ENCODE measurements at places on chromosomes 6 and 20.
A peak's percentile ranks its signal among the peaks of the same experiment; 100 is the strongest.

DNA sequence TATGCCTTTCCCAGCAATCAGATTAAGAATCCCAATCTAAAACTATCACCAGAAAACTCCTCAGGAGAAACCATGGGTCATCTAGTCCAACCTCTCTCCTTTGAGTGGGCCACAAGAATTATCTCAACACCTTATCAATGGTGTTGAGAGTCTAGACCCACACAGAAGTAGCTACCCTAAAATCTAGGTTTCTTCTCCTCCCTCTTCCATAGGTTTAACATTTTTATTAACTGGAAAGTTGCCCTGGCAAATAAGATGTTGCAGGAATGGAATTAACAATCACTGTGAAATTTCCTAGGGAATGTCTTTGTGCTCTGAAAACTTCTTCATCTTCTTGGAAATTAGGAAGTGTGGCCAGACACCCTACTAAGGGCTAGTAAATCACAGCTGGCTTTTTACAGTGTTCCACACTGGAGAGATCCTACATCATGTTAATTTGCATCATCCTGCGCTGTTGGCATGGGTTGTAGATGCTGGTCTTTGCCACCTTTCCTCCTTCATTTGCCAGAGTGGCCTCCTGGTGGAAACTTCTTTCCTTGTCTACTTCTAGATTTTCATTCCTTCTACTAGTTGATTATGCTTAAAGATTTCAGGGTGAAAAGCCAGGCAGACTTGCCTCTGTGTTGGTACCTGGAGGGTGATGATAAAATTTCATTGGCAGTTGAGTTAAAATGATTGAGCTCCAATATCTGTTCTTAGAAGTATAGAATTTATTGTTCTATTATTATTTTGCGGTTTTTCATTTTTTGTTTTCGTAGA, 2.7 kb downstream of the TNFAIP3 start:
- DNase-seq, result no peak

GRCh38 chr6:5468586-5468985, 207.3 kb downstream of the FARS2 start:
- DNase-seq, result no peak

DNA sequence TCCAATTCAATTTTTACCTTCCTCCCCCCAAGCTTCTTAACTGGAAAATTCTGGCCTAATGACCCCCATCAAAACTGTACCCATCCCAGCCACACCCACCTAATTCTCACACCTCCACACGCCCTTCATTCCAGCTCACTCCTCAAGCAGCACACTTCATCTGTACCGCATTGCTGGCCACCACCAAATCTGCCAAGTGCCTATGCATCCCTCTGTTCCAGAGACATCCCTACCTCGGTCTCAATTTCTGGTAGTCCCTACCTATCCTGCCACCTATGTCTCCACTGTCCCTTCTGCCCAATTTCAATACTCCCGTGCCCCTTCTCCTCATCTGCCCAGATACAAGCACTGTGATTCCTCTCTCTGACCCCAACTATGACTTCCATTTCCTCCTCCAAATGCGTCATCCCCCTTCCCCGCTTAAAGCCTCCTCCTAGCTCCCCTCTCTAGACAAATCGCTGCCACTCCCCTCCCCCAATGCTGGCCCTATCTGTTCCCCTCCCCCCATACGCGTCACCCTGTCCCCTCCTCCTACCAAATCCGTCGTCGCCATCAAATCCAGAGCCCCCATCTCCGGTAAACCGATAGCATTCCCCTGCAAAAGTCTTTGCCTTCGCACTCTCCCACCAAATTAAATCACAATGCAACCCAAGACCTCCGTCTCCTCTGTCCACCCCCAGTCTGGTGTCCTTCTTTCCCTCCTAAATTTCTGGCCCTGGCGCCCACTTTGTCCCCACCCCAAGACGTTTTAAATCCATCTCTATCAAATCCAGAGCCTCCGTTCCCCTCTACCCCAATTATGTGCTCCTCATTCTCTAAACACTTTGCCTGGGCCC, 1.2 kb downstream of the MTCH1 start:
- peak; percentile 64 for DNase-seq

DNA sequence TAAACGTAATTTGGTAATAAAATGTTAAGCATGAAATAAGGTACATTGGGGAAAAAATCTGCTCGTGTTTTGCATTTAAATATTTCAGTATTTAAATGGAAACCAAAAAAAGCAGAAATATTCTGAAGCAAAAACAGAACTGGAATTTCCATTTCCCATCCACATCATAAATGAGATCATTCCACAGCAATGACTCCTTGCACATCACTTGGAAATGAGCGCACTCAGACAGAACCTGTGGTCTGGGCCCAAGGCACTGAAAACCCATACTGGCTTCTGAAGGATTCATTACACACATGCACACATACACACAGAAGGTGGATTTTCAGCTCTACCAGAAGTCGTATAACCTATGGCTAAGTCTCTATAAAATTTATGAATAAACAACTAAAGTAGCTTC, 174.8 kb downstream of the IBTK start:
- DNase-seq, result peak; percentile 68

- no peak for DNase-seq
These were observed 45.0 kb downstream of the EFCAB8 start for GRCh38 chr20:32903666-32904175.

- DNase-seq, result peak; percentile 51
These were observed 17.7 kb upstream of the CCDC167 start for GRCh38 chr6:37517411-37517812.

- peak; percentile 78 for DNase-seq
These were observed 600 bp downstream of the SEC63 start for GRCh38 chr6:107957308-107957908.

DNA sequence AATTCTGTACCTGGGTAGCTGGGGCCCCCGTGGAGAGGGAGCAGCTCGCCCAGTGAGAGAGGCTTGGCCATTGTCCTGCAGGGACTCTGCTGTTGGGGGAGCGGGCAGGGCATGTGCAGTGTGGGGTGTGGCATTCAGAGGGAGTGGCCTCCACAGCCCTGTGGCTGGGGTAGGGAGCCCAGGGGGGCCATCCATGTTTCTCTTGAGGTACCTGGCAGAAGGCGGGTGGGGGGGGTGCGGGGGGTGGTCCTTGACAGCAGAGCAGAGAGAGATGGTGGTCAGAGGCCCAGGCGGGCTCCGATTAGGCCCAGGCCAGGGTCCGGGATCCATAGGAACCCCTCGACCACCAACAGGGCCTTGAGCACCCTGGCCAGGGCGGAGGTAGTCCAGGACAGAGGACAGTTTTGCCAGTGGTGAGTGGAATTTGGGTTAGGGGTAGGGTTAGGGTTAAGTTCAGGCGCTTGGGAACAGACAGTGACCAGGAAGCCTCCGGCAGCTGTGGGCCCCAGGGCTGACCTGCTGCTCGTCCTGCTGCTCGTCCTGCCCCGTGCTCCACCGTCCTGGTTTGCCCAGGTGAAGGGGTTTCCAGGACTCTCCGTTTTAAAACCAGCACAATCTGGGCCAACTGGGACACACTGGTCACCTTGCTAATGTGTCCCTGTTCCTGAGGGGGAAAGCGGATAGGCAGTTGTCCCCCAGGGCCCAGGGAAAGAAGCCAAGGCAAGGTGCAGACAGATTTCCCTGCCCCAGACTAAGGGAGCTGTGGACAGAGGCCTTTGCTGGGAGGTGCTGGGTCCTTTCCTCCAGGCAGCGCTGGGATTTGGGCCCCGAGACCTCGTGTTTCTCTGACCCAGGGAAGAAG, 24.8 kb upstream of the MYT1 start:
- no peak for DNase-seq

GRCh38 chr6:21078497-21078896, 515.1 kb upstream of the SOX4 start:
- DNase-seq, result no peak

GRCh38 chr6:16421462-16421960, 183.1 kb downstream of the GMPR start:
- no peak for DNase-seq

GRCh38 chr6:108627692-108628550, 67.2 kb downstream of the FOXO3 start:
- peak; percentile 78 for DNase-seq

DNA sequence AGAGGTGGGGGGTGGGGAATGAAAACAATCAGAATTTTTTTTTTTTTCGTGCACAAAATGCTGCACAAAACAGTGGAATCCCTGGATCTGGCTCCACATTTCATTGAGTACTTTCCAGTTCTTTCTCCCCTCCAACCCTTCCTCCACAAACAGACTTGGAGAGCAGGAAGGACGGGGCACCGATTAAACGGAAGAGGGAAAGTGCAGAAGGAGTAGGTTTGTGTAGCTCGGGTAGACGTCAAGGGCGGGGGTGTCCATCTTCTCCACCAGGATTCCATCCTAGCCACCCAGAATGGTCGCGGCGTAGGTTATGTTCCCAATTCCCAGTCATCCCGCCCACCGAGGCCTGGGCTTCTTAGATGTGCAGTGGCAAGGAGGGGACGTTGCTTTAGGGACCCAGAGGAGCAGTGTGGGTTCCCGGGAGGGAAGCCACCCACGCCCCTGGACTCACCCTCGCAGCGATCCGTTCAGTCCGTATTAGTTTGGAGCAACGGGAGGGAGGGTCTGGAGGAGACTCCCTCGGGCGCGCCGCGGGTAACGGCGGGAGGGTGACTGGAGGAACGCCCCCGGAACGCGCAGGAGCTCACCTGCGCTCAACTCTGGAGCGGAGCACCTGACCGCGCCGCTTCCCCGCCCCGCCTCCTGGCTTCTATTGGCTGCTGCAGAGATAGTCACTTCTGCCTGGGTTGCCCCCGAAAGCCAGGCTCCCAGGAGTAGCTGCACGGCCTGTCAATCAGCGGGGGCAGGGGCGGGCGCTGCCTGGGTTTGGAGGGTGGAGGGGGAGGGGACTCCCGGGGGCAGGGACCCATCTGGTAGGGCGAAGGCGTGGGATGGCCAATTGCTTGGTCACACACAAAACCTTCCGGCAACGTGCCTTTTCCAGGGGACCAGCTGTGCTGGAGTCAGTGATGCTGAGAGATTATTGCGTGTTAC, at the start of gene ENPP5:
TSS of gene ENPP5 (minus strand) at position 624 of the 933 bp plus-strand sequence. CDS start 2,718 bp downstream, outside the sequence.
- DNase-seq, result peak; percentile 99

DNA sequence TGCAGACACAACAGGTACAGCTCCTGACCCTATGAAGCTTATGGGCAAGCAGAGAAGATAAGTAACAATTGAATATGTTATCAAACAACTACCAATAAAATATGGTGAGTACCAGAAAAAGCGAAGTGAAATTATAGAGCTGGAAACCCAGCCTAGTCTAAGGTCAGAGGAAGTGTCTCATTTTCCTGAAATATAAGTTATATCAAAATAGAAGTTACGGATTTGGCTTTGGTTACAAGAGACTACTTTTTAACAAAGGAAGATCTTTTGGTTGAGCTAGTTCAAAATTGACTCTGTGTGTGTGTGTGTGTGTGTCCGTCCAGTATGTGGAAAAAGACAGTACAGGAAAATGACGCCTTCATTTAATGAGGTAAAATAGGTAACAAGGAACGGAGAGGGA, 8.9 kb downstream of the STX11 start:
- DNase-seq, result no peak

- no peak for DNase-seq
These were observed 189.7 kb upstream of the PMEPA1 start for GRCh38 chr20:57899554-57899953.

DNA sequence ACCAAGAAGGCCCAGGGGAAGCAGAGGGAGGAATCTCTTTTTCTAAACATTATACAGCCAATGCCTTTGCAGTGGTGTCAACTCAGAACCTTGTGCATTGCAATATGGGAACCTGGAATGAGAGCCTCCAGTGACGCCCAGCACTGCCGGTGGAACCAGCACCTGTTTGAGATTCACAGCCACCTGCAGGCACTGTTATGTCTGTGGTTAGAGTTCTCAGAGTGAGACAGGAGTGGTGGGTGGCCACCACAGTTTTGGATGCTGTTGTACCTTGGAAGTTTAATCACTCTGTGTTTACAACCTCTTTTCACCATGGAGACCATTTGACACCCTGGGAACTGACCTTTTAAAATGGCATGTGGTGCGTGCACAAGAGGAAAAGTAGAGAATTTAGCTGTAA, 185.3 kb upstream of the KCNG1 start:
- no peak for DNase-seq

DNA sequence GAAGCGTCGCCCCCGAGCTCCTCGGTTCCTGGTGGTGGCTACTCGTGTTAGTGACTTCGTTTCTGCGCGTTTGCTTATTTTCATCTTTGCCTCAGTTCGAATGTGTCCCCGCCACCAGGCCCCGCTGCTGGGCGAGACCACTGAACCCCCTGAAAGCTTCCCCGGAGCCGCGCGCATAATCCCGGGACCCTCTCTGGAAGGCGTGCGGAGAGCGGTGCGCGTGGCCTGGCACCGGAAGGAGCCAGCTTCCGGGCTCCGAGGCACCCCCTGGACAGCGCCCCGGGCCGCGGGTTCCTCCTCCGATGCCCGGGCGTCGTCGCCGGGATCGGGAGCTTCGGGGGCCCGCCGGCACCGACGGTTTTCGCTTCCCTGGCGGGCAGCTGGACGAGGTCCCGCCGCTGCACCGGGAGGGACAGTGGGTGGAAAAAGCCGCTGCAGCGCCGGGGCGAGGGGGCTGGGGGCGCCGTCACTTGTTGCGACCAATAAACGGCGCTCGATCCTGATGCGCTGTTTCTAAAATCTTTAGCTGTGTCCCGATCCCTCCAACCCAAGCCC, 643 bp upstream of the SLC35D3 start:
- peak; percentile 83 for DNase-seq

- DNase-seq, result no peak
These were observed 51.7 kb upstream of the TBX18 start for GRCh38 chr6:84815896-84816735.

DNA sequence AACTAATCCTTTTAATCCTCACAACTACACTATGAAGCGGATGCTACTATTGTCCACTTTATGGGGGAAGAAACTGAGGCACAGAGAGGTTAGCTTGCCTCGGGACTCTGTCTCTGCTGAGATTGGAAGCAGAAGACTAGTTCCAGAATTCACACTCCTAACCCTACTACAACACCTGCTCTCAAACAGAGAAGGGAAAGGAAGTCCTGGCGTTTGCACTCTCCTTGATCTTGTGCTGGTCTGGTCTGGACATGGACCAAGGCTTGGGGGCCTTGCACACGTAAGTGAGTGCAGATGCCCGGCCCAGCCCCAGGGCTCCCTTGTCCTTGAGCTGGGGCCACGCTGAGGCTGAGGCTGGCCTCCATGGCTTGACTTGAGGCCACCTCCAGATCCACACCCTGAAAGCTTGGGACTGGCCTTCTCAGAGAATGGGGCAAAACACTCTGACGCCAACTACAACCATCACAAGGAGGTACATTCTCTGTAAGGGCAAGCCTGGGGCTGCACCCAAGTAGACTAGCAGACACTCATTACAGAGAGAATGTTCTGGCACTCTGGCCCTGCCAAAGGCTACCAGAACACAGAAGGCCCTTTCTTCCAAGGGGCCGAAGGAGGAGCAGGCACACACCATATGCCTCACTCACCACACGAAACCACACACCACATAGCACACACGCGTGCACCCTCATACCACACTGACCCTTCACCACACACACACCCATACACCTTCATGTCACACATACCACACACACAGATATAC, 33.3 kb upstream of the EZR start:
- DNase-seq, result no peak

All from NCI-H69 (cell line).